Suprapubic skin (tissue), 4 donors: ENCODE measurements at places on chromosomes 3 and 15.

GRCh38 chr3:195249858-195250464, 21.0 kb downstream of the XXYLT1 start:
- no peak for DNase-seq

DNA sequence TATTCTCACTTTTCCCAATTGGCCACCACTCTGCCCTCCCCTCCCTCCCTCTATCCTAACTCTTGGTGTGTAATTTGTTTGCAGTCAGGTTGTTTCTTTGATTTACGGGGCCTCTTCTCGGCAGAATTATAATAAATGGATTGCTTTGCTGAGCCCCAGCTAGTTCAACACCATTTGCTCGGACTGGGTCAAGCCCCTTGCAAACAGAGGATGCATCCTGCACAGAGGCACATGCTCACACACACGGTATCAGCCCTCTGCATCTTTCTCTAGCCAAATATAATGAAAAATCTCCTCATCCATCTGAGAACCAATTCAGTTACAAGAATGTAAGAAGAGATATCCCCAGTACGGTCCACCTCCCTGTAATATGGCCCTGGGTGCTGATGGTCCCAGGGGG, 97.7 kb downstream of the EPHB1 start:
- DNase-seq: peak; percentile 5

DNA sequence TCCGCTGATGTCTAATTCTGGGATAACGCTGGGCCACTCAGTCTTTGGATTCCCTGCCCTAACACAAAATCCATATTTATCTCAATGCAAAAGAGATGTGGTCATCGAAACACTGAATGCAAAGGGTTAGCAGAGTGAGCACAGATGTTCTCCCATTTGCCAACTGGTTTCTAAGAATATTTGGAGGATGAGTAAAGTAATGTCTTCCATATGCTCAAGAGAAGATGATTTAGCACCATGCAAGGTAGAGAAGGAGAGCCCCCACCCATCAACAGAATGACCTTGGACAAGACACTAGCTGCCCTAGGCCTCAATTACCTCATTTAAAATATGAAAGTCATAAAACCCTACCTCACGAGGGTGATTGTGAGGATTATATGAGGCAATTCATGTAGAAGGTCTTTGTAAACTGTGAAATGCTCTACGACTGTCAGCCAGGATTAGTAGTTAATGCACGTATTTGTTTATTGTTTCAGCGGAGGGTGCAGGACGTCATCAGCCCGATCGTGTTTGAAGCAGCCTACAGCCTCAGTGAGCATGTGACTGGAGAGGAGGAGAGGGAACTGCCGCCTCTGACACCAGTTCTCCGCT, 232.9 kb upstream of the CTDSPL start:
- no peak for DNase-seq

GRCh38 chr3:112688819-112689218, 47.9 kb upstream of the CCDC80 start:
- no peak for DNase-seq

DNA sequence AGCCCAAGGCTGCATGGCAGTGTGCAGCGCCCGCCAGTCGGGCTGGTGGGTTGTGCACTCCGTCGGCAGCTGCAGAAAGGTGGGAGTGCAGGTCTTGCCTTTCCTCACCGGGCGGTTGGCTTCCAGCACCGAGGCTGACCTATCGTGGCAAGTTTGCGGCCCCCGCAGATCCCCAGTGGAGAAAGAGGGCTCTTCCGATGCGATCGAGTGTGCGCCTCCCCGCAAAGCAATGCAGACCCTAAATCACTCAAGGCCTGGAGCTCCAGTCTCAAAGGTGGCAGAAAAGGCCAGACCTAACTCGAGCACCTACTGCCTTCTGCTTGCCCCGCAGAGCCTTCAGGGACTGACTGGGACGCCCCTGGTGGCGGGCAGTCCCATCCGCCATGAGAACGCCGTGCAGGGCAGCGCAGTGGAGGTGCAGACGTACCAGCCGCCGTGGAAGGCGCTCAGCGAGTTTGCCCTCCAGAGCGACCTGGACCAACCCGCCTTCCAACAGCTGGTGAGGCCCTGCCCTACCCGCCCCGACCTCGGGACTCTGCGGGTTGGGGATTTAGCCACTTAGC, 4.3 kb downstream of the ISL2 start:
- no peak for DNase-seq

DNA sequence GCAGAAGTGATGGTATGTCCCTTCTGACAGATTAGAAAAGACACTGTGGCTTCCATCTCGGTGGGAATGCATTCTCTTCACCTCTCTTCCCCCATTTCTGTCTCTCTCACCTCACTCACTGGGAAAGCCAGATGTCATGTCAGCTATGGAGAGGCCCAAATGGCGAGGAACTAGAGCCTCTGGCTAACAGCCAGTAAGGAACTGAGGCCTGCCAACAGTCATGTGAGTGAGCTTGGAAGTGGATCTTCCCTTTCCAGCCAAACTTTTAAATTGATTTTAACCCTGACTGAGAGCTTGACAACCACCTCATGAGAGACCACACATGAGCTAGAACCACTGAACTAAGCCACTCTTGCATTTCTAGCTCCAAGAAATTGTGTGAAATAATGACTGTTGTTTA, 35.2 kb upstream of the CDAN1 start:
- DNase-seq: no peak
